ENCODE measurements at places on chromosomes 13 and 19.

DNA sequence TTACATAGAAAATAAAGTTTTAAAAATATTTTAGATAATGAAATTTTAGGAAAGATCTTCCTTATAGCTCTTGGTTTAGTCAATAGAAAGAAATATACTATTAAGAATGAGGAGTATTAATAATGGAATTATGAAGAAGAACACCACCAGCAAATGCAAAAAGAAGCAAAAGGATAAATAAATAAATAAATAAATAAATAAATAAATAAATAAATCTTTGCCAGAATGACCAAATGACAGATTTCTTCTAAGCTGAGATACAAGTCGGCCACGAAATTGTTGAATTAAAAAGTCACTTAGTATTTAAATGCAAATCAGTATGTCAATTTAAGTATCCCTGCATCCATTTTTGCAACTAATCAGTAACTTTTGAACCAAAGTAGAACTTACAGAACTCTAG, 95.9 kb downstream of the DACH1 start:
- no peak for DNase-seq

DNA sequence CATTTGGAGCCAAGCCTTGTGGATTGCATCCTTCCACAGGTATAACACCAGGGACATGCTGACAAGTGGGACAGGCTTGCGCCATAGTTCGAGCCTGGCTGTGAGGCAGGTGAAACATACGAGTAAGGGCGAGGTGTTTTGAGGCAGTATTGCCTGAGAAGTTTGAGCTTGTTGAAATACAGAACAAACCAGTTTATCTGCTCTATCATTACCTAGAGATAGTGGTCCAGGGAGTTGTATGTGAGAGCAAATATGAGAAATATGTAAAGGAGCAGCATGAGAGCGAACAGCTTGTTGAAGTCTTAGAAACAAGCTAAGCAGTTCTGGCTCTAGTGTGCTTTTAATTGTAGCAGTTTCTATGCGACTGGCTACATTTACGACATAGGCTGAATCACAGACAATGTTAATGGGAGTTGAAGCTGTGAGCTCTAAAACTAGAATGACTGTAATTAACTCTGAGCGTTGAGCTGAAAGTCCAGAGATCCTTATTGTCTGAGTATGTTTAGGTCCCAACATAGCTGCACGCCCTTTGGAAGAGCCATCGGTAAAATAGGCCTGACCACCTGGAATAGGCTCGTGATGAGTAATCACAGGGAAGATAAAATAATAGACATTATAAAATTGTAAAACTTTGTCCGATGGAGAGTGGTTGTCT, 8.2 kb downstream of the ZNF439 start:
- no peak for DNase-seq

DNA sequence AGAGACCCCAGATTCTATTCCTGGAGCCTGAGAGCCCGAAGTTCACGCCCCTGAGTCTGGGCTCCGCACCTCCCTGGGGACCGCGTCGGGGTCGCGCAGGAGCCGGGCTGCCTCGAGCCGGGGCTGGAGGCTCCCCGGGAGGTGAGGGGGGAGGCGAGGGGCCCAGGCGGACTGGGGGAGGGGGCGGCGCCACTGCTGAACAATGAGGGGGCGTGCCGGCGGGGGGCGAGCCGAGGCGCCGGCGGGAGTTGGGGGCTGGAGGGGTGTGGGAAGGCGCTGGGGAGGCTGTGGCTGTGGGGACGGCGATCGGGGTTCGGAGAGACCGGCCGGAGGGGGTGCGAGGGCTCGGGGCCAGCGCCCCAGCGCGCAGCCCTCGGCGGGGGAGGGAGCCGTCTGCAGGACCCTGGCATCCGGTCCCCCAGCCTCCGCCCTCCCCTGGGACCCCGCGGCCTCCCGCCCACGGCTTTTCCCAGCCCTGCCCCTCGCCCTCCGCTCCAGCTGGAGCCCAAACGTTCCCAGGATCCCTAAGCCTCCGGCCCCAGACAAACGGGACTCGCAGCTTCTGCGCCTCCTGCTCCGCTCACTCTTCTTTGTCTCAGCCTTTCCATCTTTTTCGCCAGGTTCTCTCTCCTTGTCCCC, 922 bp downstream of the PLEKHG2 start:
- DNase-seq = peak; percentile 47

DNA sequence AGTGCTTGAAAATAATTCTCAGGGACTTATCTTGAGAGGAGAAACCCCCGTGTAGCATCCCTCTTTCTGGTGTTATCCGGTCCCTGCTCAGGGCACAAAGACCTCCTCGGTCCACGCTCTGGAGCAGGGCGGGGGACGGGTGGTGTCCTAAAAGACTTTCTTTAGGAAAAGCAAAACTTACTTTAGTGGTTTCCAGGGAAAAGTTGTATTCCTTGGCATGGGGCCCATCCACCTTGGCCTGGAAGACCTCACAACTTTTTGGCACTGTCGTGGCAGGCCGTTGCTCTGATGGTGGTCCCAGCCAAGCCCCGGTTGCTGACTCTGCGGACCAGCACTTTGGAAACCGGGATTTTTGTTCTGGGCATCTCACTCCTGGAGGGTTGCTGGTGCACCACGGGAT, 2.7 kb downstream of the AMER2 start:
- DNase-seq = no peak

- no peak for DNase-seq
Observed at GRCh38 chr19:38815059-38816001, 2.6 kb upstream of the LGALS4 start.

GRCh38 chr19:16369664-16370576, 45.3 kb downstream of the KLF2 start:
- DNase-seq = peak; percentile 58

DNA sequence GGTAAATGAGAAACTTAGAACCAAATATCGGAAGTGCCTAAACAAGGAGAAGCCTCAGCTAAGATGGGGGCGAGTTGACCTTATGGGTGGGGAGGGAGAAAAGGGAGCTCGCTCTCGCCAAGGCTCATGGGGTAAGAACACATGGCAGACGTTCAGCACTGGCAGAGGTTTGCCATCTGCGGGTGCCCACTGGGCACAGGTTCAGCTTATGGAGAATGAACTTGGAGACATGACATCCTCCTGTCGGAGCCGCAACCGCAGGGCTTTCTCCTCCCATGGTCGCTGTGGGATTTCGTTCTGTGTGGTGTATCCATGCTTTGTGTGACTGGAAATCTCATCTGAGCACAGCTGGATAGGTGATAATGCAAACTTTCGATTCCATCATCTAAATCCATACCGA, 36.1 kb upstream of the PEPD start:
- DNase-seq = no peak

GRCh38 chr13:43039966-43040365, 16.6 kb downstream of the DNAJC15 start:
- no peak for DNase-seq

DNA sequence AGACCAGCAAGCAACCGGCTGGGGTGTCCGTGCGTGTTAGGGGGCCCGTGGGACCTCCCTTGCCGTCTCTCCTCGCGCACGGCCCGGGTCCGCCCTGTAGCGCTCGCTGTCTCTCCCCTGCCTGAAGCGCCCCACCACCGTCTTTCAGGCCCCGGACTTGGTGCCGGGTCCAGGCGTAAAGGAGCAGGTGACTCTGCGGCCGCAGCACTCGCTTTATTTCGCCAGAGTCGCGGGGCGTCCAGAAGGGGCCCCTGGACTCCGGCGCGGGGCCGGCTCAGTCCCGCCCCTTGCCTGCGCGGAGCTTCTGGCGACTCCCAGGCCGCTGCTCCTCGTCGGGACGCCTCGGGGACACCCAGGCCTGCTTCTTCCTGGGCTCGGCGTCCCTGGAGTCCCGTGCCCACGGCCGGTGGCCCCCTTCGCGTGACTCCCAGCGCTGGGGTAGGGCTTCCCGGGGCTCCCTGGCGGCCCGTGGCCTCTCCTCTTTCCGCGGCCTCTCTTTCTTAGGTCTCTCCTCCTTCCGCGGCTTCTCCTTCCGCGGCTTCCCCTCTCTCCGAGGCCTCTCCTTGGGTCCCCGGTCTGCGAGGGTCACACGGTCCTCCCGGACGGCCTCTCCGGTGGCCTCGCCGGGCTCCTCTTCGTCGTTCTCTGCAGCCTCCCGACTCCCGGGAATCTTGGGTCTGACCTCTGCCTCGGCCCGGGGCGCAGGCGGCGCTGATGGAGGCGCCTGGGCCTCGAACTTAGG, 3.1 kb downstream of the AMH start:
- DNase-seq = peak; percentile 19

DNA sequence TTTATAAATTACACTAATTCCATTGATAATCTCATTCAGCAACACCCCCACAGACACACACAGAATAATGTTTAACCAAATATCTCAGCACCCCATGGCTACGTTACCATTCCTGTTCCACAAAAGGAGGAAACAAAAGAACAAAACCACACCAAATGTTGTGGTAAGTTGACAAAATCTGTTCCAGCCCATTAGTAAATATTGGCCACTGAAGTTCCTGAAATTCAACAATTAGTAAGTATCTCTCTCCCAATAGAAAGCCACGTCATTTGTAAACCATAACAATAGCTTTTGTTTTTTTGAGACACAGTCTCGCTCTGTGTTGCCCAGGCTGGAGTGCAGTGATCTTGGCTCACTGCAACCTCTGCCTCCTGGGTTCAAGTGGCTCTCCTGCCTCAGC, 2.3 kb upstream of the FCAR start:
- no peak for DNase-seq

DNA sequence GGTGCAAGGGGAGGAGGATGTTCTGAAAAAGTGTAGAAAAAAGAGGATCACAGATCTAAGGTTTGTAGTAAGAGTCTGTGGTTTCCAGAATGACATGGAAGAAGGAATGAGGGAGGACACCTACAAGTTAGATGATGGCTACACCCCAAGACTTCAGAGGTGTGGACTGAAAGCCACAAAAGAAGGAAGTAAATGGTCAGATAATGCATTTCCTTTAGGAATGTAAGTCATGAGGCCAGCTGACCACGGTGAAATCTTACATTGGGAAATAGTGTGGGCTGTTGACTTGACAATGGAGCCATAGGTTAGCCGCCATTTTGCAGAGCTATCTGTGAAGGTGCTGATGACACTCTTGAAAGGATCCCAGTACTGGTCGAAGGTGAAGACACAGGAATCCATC, 25.3 kb upstream of the FBXO27 start:
- DNase-seq = no peak

DNA sequence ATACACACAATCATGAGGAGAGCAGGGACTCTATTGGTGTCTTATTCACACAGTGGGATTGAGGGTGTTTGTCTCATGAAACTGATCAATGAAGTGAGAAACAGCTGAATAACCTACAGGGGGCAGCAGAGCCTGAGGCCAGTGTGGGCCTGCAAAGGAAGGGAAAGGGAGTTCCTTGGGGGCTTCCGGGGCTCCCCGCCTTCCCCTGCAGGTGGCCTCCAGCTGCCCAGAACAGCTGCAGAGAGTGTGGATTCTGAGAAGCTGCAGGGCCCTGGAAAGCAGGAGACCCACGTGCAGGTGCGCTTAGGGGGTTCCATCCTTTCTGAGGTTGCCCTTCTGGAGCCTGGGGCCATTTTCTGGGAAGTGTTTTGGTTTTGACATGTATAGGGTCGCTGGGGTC, 20.1 kb downstream of the ZNF763 start:
- DNase-seq = peak; percentile 32

GRCh38 chr13:26557051-26557392, 461 bp upstream of the WASF3 start:
- DNase-seq = no peak

- DNase-seq = no peak
Observed at GRCh38 chr13:97423300-97424045, 10.5 kb upstream of the RAP2A start.

- DNase-seq = no peak
Observed at GRCh38 chr19:31286491-31286890, 62.7 kb downstream of the TSHZ3 start.

DNA sequence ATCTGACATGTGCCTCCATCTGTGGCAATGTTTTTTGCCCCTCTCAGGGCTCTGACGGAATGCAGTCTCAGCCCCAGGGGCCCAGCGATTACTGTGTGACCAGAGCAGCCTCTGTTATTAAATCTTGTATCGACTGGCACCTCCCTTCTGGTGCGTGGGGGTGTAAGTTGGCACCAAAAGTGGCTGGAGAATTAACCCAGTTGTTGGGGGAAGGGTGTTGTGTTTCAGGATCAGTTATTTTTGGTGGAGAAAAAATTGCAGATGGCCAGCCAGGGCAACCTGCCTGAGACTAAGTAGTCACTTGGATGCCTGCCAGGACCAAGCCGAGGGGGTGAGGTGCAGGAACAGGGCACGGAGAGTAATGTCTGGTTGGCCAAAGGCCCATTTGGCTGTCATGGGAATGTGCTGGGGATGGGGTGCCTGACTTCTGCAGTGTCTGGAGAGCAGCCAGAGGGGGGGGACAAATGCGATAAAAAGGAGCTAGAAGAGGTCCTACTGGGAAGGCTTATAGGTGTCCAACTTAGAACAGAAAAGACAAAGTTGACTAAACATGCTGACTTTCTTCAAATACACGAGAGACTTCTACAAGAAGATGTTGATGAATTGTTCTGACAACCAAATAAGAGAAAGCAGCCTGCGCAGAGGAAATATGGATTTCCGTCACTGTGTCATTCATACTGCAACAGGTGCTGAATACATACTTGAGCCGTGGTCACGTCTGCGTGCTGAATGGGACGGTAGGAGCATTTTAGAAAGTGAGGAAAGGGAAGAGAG, 69.8 kb downstream of the SIAH3 start:
- no peak for DNase-seq

DNA sequence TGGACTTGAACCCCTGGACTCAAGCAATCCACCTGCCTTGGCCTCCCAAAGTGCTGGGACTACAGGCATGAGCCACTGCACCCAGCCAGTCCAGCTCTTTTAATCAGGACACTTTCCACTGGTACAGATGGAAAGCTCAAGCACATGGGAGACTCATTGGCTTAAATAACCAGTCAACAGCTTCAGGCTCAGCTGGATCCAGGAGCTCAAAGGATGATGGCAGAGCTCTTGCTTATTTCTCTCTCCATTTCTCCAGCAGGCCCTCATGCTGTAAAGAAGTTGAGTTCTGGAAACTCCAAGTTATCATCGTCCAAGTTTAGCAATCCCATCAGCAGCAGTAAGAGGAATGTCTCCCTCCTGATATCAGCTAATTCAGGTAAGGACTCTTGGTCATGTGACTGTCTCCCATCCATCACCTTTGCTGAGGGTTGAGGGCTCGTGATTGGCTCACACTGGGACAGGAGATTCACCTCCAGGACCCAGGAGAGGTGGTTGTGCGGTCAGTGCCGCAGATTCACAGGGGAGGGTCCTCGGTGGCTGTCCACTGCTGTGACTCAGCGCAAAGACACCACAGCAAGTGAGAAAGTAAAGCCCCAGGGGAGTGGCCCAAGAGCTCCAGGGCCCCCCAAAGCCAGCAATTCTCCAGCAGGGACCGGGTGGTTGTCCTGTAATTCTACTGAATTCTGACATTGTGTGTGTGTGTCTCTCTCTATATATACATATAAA, 5.1 kb downstream of the CCL25 start:
- DNase-seq = no peak

- no peak for DNase-seq
Observed at GRCh38 chr13:37621811-37622361, 23.3 kb upstream of the POSTN start.

- DNase-seq = peak; percentile 18
Observed at GRCh38 chr19:10290357-10290875, 664 bp downstream of the ICAM5 start.

GRCh38 chr13:96948127-96948526, 46.1 kb downstream of the OXGR1 start:
- no peak for DNase-seq

Data from activated CD4-positive, alpha-beta memory T cell treated with anti-CD3 and anti-CD28 coated beads for 36 hours (primary cell).